Hair follicle dermal papilla cell (primary cell): ENCODE measurements at places on chromosomes 7 and 10. TPM values are rescaled to one million over a fixed set of nuclear protein-coding genes. Genes with fewer than 3 reads are reported as not detected.

The ASB15 gene
- total RNA-seq: not detected in 2 replicates

The UPK3B gene
- 0.81 TPM in 1 of 2 replicates, not detected in the other for total RNA-seq

The MYL7 gene
- not detected in 2 replicates for total RNA-seq

The PPP3CB gene
- total RNA-seq: 32.7 and 37.0 TPM in 2 replicates

The CDC123 gene
- 64.6 and 71.7 TPM in 2 replicates for total RNA-seq

The TBL2 gene
- total RNA-seq: 88.9 and 95.7 TPM in 2 replicates

The UBE2H gene
- total RNA-seq: 62.4 and 63.3 TPM in 2 replicates

The UPK3BL2 gene
- 4.2 and 5.6 TPM in 2 replicates for total RNA-seq

The H2BK1 gene
- total RNA-seq: not detected in 2 replicates

The AEBP1 gene
- total RNA-seq: 272 and 309 TPM in 2 replicates

The TAS2R41 gene
- total RNA-seq: 0.49 TPM in 1 of 2 replicates, not detected in the other

The ODAD2 gene
- 0.49 and 1.1 TPM in 2 replicates for total RNA-seq

The GDI2 gene
- total RNA-seq: 385 and 422 TPM in 2 replicates

The MUC12 gene
- total RNA-seq: under 0.01 TPM in 1 of 2 replicates, not detected in the other

The GFRA1 gene
- 26.1 and 31.3 TPM in 2 replicates for total RNA-seq

The MAGI2 gene
- total RNA-seq: 13.8 and 21.7 TPM in 2 replicates

The VENTX gene
- not detected in 2 replicates for total RNA-seq

The CPA4 gene
- 6.8 and 7.0 TPM in 2 replicates for total RNA-seq

The NDUFB2 gene
- total RNA-seq: 69.3 and 106 TPM in 2 replicates

The SRI gene
- total RNA-seq: 64.3 and 65.6 TPM in 2 replicates

The SFTPD gene
- not detected in 2 replicates for total RNA-seq

The SPAM1 gene
- not detected in 2 replicates for total RNA-seq

The PFKFB3 gene
- 99.7 and 103 TPM in 2 replicates for total RNA-seq

The SPDYE1 gene
- under 0.01 TPM in 1 of 2 replicates, not detected in the other for total RNA-seq

The TMEM130 gene
- total RNA-seq: 0.12 and 0.49 TPM in 2 replicates

The FRMPD2 gene
- not detected in 2 replicates for total RNA-seq

The BTBD16 gene
- total RNA-seq: not detected in 2 replicates

The LARP4B gene
- total RNA-seq: 50.3 and 51.3 TPM in 2 replicates

The NCF1 gene
- total RNA-seq: not detected in 2 replicates

The SPDYE8 gene
- total RNA-seq: not detected in 2 replicates

The TMEM236 gene
- 0.16 TPM in 1 of 2 replicates, not detected in the other for total RNA-seq

The CRPPA gene
- 2.1 and 2.9 TPM in 2 replicates for total RNA-seq

The MYH16 gene
- not detected in 2 replicates for total RNA-seq

The PDE1C gene
- total RNA-seq: 63.1 and 68.4 TPM in 2 replicates

The FXYD4 gene
- total RNA-seq: not detected in 2 replicates

The ACSM6 gene
- not detected in 2 replicates for total RNA-seq

The TMEM213 gene
- not detected in 2 replicates for total RNA-seq

The OR2A7 gene
- 1.1 and 1.3 TPM in 2 replicates for total RNA-seq

The ZNF467 gene
- total RNA-seq: 0.36 and 1.5 TPM in 2 replicates

The MOGAT3 gene
- total RNA-seq: not detected in 2 replicates

The PDLIM1 gene
- total RNA-seq: 36.8 and 49.5 TPM in 2 replicates

The GLI3 gene
- 29.3 and 32.5 TPM in 2 replicates for total RNA-seq

The OR6B1 gene
- total RNA-seq: not detected in 2 replicates

The DDC gene
- not detected in 2 replicates for total RNA-seq

The PNLIPRP3 gene
- total RNA-seq: 0.12 TPM in 1 of 2 replicates, not detected in the other

The PARD3 gene
- 37.4 and 45.8 TPM in 2 replicates for total RNA-seq

The AKR1B15 gene
- not detected in 2 replicates for total RNA-seq

The ANKRD22 gene
- 0.16 TPM in 1 of 2 replicates, not detected in the other for total RNA-seq

The RBM20 gene
- 0.12 and 0.16 TPM in 2 replicates for total RNA-seq

The CUX1 gene
- 22.2 and 22.6 TPM in 2 replicates for total RNA-seq

The RAMP3 gene
- total RNA-seq: 0.24 TPM in 1 of 2 replicates, not detected in the other

The CCDC172 gene
- total RNA-seq: not detected in 2 replicates

The ERVW-1 gene
- not detected in 2 replicates for total RNA-seq

The NIPSNAP2 gene
- 48.5 and 50.8 TPM in 2 replicates for total RNA-seq

The MYL10 gene
- total RNA-seq: not detected in 2 replicates

The PRKG1 gene
- total RNA-seq: 51.0 and 52.4 TPM in 2 replicates

The GIMAP4 gene
- not detected in 2 replicates for total RNA-seq

The KAZALD1 gene
- 9.1 and 9.7 TPM in 2 replicates for total RNA-seq

The ALOX5 gene
- total RNA-seq: not detected in 2 replicates

The AASS gene
- total RNA-seq: 24.4 and 27.7 TPM in 2 replicates
